ENCODE measurements at places on chromosomes 16 and 17.

DNA sequence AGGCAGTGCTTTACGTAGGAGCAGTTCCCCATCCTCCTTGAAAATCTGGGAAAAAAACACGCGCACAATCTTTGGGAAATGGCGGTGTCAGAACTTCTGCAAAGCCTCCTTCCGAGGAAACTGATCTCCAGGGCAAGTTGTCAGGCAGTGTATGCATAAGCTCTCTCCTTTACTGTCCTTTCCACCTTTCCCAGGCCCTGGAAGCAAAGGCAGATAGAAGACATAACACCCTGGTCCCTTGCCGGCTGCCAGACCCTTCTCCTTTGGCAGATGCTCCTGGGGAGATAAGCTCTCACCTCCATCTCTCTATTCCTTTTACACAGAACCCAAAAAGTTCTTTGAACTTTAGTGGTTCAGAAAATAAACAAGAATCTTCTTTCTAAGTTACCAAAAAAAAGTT lies 12.4 kb downstream of the TOB1 start:
- DNase-seq: no peak

DNA sequence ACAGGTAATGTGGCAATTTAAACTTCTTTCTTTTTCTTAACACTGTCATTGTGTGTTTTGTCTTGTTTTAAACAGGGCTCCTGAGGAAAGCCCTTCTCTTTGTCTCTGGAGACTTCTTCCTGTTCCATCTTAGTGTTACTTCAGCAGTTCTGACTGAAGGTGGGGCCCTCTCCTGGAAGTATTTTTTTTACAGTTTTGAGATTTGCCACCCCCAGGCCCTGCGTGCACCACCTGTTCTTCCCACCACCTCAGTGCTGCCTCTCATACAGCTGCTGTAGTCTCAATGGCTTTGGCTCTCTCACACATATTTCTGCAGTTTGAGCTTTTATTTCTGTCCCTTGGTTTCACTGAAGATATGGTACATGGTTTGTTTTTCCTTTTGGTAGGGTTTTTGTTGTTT lies 52.5 kb upstream of the ALDH3A1 start:
- no peak for DNase-seq

GRCh38 chr17:18910881-18911280 lies 41.1 kb upstream of the SLC5A10 start:
- no peak for DNase-seq

GRCh38 chr16:81610144-81610842 lies 165.7 kb downstream of the CMIP start:
- DNase-seq: no peak

GRCh38 chr16:83212301-83212841 lies 585.6 kb downstream of the CDH13 start:
- DNase-seq: no peak

DNA sequence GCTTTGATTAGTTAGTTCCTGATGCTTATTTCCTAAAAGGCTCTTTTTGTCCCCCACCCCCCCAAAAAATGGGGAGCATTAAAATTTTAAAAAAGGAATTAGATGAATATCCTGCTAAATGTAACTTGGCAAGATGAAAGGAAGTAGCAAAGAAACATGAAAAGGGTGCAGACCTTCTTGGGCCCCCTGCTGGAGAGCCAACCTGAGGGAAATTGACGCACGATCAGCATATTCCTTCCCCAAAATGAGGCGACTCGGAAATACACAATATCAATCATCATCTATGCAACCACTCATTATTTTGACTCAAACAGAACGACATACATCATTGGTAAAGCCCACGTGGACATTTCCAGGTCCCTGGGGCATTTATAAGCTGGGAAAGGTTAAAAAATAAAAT lies 59.7 kb downstream of the GRIN2A start:
- no peak for DNase-seq

DNA sequence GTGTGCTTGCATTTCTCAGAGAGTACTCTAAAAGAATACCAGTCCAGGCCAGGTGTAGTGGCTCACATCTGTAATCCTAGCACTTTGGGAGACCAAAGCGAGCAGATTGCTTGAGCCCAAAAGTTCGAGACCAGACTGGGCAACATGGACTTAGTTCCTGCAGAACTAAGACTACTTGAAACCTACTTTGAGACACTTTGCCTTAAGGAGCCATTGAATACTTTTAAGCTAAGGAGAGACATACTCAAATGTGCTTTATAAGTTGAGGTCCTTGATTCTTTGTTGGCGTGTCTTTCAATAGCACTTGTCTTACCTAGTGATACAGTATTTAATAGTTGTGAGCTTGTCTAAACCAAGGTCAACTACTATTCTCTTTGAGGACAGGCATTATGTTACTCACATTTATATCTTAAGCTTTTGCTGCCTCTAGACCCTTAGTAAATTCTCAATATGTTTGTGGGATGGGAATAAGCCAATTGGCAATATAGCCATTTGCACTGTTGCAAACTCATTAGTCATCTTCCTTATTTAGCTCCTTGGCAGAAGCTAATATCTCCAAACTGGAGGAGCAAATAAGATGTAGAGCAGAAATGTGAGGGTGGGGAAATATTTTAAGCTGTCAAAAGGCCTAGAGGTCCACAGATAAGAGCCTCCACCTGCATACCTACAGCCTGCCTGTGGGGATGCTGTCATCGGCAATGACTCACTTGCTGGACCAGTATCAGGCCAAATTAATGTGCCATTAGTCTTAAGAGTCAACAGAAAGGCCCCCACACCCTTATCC lies 16.3 kb downstream of the SCPEP1 start:
- DNase-seq: no peak

DNA sequence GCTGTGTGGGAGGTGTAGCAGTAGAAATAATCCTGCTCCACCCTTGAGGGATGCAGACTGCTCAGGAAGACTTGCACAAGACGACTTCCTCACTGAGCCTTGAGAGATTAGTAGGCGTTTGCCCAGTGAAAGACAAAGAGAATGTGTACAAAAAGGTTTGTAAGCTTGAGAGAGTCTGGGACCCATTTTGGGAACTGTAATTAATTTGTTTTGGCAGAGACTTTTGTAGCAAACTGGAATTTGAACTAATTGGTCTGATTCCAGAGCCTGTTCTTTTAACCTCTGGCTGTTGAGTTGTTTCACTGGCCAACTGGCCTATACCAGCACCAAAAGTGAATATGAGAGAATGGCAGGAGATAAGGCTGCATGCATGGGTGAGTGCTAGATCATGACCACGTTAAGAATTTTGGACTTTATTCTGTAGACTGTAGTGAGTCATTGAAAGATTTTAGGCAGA lies 75.5 kb downstream of the AATF start:
- DNase-seq: no peak

DNA sequence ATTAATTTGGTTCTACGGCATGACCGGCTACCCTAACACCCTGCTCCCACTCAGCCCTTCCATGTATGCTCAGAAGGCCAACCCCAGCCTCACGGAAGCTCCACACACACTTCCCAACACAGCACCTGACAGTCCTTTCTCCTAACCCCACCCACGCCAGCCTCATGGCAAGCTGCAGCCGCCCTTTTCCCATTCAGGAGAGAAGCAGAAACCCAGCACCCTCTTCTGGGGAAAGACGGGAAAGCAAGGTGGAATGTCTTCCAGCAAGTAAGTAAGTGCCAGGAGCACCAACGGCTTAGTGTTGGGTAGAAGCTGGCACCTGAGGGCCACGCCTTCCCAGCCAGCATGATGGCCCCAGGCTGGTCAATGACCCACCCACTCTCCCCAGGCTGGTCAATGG lies 32.1 kb downstream of the ABR start:
- DNase-seq: no peak

GRCh38 chr16:2147378-2147777 lies 1.0 kb upstream of the RAB26 start:
- no peak for DNase-seq

DNA sequence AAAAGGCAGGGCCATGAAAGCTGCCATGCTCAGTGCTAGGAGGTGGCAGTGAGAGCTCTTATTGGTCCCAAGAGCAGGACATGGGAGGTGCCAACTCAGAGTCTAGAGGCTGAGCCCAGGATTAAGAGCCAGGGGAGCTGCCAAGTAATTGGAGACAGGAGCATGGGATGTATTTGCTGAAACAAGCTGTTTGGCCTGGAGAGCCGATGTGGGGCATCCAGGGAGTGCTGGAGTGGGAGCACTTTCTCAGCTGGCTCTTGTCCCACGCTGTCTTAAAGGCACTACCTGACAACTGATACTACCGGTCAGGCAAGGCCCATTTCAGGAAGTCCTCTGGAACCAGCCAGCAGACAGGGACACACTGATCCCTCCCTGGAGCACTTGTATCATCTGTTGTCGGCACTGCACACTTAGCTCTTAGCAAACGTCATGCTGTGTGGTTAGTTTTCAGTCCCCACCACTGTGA lies 19.3 kb downstream of the ANKFN1 start:
- DNase-seq: no peak

DNA sequence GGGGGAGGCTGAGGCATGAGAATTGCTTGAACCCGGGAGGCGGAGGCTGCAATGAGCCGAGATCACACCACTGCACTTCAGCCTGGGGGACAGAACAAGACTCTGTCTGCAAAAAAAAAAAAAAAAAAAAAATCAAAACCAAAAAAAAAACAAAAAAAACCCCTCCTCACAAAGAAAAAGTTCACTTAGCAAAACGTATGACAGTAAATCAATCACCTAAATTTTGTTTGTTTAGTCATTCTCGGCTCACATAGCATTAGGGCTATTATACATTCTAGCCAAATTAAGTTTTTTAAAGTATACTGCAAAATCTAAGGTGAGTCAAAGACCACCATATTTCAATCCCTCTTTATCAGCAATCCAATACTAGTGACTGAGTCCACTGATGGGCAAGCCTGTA lies 5.7 kb downstream of the ZNF652 start:
- no peak for DNase-seq

DNA sequence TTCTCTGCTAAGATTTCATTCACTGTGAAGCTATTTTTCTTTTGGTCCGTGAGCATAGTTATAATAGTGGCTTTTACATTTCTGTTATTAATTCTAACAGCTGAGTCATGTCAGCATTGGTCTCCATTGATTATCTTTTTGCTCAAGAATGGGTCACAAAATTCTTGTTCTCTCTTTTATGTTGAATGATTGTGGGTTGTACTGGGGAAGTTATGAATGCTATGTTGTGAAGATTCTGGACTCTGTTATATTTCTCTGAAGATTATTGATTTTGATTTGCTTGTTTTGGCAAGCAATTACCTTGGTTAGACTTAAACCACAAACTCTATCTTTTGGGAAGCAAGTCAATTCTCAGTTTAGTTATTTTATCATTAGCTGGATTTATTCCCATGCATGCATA lies 98.8 kb downstream of the IRX5 start:
- DNase-seq: no peak

GRCh38 chr16:68487669-68488068 lies 39.4 kb upstream of the SMPD3 start:
- no peak for DNase-seq

DNA sequence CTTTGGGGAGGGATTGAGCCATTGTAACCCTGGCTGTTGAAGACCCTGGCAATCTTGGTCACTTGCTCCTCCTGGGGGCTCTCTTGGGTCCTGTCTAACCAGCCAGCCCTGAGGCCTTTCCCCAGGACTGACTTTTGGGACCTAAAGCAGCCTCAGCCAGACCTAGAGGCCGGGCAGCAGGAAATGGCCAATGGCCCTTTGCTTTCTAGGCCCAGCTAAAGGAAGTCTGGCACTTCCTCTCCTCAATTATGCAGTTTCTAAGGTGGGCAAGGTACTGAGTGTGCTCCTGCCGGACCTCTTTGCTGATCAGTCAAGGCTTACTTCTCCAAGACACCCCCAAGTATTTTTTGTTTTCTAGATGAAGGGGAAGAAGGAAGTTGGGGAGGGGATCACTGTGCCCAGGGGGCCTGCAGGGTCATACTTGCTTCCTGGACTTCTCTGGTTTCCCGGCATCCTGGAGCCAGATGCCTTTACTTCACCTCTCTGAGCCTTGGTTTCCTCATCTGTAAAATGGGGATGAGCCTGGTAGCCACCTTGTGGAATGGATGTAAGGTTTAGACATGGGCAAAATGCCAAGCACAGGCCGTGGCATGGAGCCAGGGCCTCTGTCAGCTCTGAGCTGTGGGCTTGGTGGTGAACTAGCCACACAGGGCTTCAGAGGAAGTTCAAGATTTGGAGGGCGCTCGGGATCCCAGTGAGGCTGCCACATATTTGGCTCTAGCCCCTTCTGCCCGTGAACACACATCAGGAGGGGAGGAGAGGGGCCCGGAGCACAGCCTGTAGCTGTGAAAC lies 8.6 kb downstream of the CX3CL1 start:
- no peak for DNase-seq

DNA sequence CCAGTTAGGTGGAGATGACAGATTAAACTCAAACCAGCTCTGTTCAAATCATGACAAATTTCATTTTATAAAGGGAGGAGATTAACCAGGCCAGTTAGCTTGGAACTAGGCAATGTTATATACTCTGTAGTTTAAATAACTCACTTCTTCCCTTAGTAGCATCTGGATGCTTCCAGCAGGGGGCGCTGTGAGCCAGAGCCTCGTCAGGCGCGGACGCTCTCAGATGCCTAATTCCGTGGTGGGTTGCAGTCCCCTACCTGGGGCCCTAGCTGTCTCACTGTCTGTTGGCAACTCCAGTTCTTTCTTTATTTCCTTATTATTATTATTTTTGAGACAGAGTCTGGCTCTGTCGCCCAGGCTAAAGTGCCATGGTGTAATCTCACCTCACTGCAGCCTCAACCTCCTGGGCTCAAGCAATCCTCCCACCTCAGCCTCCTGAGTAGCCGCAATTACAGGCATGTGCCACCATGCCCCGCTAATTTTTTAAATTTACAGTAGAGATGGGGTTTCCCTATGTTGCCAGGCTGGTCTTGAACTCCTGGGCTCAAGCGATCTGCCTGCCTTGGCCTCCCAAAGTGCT lies 17.3 kb upstream of the WFDC1 start:
- peak; percentile 56 for DNase-seq

DNA sequence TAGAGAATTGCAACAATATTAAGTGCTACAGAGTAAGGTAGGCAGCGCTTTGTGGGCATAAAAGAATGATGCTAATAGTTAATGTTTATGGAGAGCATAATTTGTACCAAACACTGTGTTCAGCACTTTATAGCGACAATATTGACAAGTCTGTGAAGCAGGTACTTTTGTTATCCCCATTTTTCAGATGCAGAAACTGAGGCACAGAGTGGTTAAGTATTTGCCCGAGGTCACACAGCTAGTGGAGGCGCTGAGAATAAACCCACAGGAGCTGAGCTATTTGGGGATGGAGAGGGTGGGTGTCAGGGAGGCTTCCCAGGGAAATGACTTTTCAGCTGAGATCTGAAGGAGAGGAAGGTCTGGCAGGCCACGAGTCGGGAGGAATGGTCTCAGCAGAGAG lies 39.4 kb downstream of the TMEM186 start:
- no peak for DNase-seq

DNA sequence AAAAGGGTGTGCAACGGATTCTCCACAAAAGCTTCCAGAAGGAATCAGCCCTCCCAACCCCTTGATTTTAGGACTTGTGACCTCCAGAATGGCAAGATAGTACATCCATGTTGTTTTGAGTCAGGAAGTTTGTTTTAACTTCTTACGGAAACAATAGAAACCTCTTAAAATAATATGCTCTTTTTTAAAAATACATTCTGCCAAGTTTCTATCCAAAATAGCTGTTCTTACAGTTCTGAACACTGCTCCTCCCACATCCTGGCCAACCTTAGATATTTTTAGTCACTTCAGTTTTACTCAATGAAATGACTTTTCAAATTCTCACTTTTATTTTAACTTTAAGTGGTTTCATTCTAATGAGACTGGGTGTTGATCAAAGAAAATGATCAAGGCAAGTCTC lies 156.4 kb downstream of the ZNF18 start:
- no peak for DNase-seq
